NCI-H524 treated with DMSO at 0.1 percent for 48 hours (cell line): ENCODE measurements at places on chromosomes 7 and 10.

GRCh38 chr7:65342723-65343629, 30.7 kb upstream of the ZNF92 start:
- DNase-seq, result no peak

DNA sequence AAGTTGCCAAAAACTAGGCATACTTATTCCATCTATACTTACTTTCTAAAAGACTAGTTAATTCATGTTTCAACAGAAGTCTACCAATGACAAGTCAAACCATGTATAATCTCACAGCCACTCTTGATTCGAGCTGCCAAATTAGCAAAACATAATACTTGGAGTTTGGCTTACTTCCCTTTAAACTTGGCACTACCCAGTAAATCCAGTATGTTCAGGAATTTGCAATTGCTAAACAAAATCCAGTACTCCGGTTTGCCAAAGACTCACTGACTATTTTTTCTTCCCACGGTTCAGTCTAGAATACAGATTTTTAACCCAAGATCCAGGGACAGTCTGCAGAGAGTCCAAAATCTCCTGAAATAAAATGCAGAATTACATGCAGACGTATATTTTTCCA, 4.6 kb downstream of the OAT start:
- no peak for DNase-seq

- DNase-seq, result no peak
Measured at GRCh38 chr7:134262322-134262721, 54.4 kb downstream of the SLC35B4 start.

- DNase-seq, result no peak
Measured at GRCh38 chr7:145511004-145511403, 605.6 kb upstream of the CNTNAP2 start.

- DNase-seq, result no peak
Measured at GRCh38 chr7:42247301-42247700, 10.3 kb upstream of the GLI3 start.

- no peak for DNase-seq
Measured at GRCh38 chr10:117674646-117675045, 132.1 kb downstream of the EMX2 start.
